ENCODE measurements at places on chromosomes 12 and 14.

DNA sequence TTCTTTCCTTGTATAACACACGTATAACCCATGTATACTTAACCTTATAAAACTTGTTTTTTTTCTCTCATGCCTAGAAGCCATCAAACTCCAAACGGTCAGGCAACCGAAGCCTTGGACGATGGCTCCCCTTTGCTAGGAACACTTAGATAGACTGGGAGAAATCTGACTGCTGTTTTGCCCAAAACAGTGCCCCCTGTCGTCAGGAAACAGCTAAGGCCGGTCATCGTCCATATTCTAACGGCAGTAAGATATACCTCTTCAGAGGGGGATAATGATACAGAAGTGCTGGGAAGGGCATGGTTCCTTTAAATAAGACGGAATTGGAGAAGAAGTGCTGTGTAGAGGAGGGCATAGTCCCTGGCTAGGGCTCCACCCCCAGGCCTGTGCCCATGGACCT lies 130.5 kb downstream of the SLC41A2 start:
- no peak for DNase-seq

DNA sequence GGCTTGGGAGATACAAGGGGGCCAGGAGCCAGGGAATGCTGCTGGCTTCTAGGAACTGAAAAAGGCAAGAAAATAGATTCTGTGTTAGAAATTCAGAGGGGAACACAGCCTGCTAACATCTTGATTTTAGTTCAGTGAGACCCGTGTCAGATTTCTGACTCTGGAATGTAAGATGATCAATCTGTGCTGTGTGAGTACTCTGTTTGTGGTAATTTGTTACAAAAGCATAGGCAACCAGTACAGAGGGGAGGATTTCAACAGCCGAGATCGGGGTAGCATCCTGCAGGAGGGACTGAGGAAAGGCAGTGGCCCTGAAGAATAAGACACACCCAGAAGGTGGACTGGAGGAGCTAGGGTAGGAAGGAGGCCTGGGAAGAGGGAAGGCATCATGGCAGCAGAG lies 410.0 kb upstream of the CCDC196 start:
- DNase-seq = no peak

GRCh38 chr14:72946491-72946890 lies 20.2 kb downstream of the DCAF4 start:
- DNase-seq = no peak

DNA sequence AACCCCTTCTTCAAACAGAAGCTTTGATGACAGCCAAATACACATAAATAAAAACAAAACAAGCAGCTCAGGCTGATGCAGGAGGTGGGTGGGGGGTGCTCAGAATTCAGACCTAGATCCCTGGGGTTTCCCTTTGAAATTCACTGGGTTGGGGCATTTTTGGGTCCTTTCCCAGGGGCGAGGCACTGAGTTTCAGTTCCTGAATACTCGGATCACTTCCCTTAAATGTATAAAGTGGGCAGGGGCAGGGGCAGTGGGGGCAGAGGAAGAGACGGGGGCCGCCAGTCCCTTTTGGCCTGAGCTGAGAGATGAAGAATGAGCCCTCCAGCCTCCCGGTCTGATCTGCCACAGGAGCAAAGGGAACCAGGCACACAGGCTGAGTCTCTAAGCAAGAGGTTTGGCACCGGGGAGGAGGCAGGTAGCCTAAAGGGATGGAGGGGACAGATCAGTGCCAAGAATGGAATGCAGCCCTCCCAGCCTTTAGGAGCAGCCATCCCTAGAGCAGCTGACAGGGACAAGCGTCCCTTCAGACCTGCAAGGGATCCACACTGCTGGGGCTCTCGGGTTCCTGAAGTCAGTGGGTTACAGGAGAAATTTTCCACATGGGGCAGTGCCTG lies 20.3 kb downstream of the KDM2B start:
- DNase-seq = no peak

GRCh38 chr12:98399532-98399931 lies 115.9 kb upstream of the TMPO start:
- peak; percentile 31 for DNase-seq

DNA sequence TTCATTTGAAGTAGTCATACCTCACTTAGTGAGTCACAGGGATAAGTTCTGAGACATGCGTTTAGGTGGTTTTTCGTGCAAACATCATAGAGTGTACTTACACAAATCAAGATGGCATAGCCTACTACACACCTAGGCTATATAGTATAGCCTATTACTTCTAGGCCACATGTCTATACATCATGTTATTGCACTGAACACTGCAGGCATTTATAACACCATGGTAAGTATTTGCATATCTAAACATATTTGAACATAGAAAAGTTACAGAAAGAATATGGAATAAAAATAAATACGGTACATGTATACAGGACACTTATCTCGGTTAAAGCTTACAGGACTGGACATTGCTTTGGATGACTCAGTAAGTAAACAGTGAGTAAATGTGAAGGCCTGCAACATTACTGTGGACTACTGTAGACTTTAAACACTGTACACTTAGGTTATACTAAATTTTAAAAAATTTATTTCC lies 670.6 kb downstream of the SLC16A7 start:
- no peak for DNase-seq

GRCh38 chr12:1197264-1198018 lies 206.4 kb downstream of the ERC1 start:
- no peak for DNase-seq

GRCh38 chr12:72753571-72753970 lies 481.4 kb downstream of the TRHDE start:
- DNase-seq = no peak

- no peak for DNase-seq
These were observed 307.9 kb upstream of the GARIN6 start for GRCh38 chr12:99339663-99340062.

DNA sequence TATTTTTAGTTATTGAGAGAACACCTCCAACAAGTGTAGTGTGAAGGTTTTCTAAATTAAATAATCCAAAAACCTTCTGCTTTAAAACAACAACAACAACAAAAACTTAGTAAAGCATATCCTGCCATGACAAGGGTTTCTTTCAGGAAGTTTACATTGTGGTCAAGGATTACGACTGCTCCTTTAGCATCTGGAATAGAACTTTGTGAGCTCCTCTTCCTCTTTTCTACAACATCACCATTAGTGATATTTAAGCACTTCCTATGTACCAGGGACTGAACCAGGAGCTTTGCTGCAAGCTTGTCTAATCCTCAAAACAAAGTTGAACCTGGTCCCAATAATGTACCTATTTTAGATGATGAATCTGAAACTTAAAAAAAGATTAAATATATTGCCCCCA lies 315.4 kb upstream of the KITLG start:
- no peak for DNase-seq

DNA sequence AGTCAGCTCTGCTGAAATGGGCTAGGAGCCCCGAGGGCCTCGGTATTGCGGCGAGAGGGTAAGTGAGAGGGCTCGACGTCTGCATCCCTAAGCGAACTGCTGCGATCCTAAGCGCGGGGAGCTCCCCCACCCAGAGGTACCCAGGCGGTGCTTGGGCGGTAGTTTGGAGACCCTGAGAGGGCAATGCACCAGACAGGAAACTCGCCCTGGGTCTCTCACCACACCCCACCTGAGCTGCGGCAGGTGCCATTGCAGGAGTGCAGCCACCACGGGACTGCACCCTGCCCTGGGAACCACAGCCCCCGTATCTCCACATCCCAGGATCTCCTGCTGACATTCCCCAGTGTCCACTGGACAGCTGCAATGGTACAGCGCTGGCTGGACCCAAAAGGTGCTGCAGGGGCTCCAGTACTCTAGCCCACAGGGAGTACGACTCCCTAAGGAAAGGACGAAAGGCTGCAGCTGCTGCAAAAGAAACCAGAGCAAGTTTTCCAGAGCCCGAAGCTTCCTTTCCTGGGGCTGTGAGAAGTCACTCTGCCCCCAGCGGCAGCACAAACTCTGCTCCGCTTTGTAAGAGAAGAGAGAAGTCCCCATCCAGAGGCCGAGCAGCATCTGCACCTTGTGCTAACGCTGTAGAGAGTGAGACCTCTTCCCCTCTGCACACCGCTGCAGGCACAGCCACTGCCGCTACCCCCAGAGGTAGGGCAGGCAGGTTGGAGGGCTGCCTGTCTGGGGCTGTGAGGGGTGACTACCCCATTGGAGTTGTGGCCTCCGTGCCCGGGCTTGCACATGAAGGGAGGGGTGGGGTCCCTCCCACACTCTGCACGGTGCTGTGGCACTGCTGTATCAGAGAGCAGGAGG lies 31.1 kb upstream of the MON2 start:
- peak; percentile 49 for DNase-seq

- DNase-seq = no peak
These were observed 62.1 kb downstream of the ADGRD1 start for GRCh38 chr12:131015581-131016337.

GRCh38 chr14:55146425-55146824 lies 17.4 kb downstream of the LGALS3 start:
- DNase-seq = no peak

GRCh38 chr14:49240383-49240782 lies 345.8 kb downstream of the RPS29 start:
- no peak for DNase-seq

- no peak for DNase-seq
These were observed 40.8 kb downstream of the RPS6KA5 start for GRCh38 chr14:91019673-91020072.

- DNase-seq = no peak
These were observed 15.3 kb downstream of the PDE3A start for GRCh38 chr12:20383612-20384011.

DNA sequence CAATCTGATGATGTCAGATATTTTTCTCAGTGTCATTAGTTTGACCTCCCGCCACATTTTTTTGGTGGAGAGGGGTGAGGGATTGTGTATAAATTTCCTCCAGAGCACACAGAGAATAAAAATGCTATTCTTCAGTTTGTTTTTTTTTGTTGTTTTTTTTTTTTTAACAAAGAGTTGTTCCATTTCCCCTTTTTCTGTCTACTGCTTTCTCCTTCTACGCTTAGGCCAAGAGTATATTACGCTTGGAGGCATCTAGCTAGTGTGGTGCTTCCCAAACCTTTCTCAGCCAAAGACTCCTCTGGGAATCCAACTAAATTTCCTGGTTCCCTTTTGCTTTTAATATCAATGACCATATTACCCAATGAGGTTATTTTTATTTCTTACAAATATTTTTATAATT lies 465.6 kb downstream of the ZFP36L1 start:
- DNase-seq = no peak

- peak; percentile 58 for DNase-seq
These were observed 169.9 kb upstream of the HIF1A start for GRCh38 chr14:61525293-61526011.

- no peak for DNase-seq
These were observed 159.0 kb downstream of the NDUFA12 start for GRCh38 chr12:94844452-94844851.

DNA sequence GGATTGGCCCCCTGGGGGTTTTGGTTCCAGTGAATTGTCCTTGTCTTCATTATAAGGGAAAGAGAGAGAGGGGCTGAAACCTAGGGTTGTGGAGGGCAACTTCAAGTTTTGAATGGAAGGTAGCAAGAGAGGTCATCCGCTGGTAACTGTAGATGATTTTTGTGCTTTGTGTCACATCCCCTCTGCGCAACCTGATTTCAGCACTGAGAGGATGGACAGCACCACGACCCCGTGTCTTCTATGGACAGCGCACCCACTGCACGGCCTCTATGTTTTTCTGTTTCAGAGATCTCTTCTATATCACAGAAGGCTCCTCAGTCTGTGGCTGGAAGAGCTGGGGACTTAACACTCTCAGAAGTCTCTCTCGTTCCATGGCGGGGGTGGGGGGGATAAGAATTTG lies 127.0 kb upstream of the RPH3A start:
- no peak for DNase-seq

GRCh38 chr12:77745624-77746023 lies 85.1 kb upstream of the NAV3 start:
- DNase-seq = no peak

DNA sequence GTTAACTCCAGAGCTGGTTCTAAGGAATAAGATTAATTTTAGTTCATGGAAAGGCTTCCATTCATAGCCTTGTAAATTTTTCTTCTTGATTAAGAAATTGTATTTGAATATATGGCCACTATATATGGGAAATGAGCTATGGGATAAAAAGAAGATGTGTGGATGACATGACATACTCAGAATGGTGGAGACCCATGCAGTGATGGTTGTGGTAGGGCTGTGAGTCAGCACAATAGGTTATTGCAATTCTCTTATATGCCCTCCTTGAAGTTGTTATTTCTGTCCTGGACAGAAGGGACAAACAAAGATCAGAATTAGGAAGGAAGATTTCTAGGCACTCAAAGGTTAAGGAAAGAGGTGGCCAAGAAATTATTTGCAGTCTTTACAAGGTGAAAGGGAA lies 21.5 kb downstream of the RASSF9 start:
- no peak for DNase-seq

- DNase-seq = no peak
These were observed 24.7 kb upstream of the B4GALNT1 start for GRCh38 chr12:57657744-57658143.

- DNase-seq = no peak
These were observed 12.7 kb downstream of the GCH1 start for GRCh38 chr14:54889919-54890318.

DNA sequence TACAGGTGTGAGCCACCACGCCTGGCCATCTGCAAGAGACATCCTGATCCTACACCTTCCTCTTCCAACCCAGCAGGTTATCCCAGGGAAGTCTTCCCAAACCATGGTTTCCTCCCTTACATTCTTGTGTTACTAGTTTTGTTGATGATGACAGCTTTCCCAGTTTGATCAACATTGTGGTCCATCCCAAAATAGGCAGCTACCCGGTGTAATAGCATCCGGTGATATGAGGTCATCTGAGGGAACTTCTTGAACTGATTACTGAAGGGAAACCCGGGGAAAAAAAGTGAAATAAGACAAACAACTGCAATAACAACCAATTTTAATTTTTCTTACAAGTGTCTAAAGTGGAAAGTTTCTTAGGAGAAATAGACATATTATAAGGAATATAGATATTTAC lies 45.3 kb upstream of the STAC3 start:
- no peak for DNase-seq

- DNase-seq = no peak
These were observed 122.1 kb upstream of the ARHGAP5 start for GRCh38 chr14:31954991-31955390.

- no peak for DNase-seq
These were observed 31.6 kb upstream of the CD69 start for GRCh38 chr12:9792185-9792900.
